RKO (cell line): ENCODE measurements at places on chromosomes 4 and X.

- DNase-seq = peak; percentile 54
Measured at GRCh38 chr4:22500831-22501714, 14.8 kb downstream of the ADGRA3 start.

GRCh38 chr4:41750626-41751448 is 2.3 kb upstream of the PHOX2B start:
- DNase-seq = no peak

DNA sequence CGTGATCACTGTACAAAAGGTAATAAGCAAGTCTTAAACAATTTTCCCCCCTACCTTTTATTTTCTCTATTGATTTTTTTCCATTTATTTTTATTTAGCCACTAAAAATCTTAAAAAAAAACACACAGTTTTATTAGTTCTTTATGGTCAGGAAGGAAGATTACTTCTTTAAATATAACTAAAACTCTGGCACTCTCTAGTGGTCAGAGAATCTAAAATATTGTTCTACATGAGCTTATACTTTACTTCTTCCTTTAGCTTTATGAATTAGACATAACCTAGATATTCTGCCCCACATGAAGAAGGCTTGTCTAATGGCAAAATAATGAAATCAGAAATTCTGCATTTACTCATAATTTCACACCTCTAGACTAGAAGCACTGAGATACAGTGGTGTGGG is 135.2 kb downstream of the PDE5A start:
- peak; percentile 51 for DNase-seq

- DNase-seq = no peak
Measured at GRCh38 chr4:128303986-128304385, 16.4 kb upstream of the PGRMC2 start.

GRCh38 chrX:12949927-12950656 is 24.8 kb upstream of the TMSB4X start:
- peak; percentile 84 for DNase-seq

GRCh38 chrX:29488919-29489318 is 726.4 kb upstream of the MAGEB2 start:
- DNase-seq = no peak

- no peak for DNase-seq
Measured at GRCh38 chr4:152979731-152980330, 43.7 kb downstream of the FHDC1 start.

DNA sequence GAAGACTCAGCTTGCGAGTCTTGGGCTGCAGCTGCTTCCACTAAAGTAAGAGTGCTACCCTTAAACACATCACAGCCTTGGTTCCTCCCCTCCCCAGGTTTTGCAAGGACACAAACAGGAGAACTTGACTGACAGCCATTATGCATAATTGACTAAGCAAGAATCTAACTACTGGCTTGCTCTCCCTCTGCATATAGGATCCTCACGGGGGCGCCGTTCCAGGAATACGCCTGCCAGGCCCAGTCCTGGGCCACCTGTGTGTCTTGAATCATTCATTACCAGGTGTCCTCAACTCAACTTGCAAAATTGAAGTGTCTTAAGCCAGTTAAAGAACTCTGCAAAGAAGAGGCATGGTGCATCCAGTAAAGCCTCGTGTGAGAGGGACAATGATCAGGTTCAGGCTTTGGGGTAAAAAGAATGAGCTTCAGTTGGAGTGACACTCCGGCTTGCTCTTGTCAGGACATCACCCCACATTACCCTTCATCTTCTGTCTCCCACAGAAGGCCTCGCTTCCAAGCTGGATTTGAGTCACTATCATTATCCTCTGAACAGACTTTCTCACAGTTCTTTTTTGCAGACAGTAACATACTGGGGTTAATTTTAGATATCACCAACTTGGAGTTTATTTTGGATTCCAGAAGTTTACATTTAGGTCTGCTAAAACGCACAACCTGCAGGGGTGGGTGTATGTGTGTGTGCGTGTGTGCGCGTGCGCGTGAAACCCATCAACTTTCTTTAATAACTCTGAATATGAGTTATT is 273.5 kb upstream of the HS3ST1 start:
- no peak for DNase-seq

GRCh38 chrX:46913667-46914066 is 1.4 kb downstream of the JADE3 start:
- DNase-seq = peak; percentile 23

GRCh38 chr4:104166749-104167148 is 327.9 kb downstream of the CXXC4 start:
- DNase-seq = no peak
